ENCODE measurements at places on chromosomes 6 and 20.

- no peak for DNase-seq
These were observed 65.7 kb downstream of the LRRC1 start for GRCh38 chr6:53860511-53860910.

GRCh38 chr6:168417679-168418557 lies 23.1 kb upstream of the SMOC2 start:
- DNase-seq: no peak

- DNase-seq: no peak
These were observed 77.7 kb downstream of the RIPOR3 start for GRCh38 chr20:50613438-50614169.

DNA sequence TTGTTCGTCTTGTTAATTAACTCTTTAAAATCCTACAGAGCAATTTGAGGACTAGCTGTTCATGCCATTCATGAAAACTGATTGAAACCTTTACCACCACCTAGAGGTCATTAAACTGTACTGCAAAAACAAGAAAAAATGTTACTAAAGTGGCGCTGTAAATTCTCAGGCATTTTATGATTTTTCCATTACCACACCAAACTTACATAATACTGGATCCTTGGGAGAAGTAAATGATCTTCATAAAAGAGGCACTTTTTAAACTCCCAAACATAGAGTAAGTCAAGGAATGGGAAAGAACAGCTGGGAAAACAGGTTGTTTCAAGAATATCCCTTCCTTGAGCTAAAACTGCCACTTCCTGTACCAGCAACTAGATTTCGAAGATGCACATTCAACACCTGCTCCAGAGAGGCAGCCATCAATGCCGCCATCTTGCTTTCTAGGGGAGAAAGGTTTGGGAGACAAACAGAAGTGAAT lies 54.3 kb downstream of the MYLIP start:
- peak; percentile 27 for DNase-seq

DNA sequence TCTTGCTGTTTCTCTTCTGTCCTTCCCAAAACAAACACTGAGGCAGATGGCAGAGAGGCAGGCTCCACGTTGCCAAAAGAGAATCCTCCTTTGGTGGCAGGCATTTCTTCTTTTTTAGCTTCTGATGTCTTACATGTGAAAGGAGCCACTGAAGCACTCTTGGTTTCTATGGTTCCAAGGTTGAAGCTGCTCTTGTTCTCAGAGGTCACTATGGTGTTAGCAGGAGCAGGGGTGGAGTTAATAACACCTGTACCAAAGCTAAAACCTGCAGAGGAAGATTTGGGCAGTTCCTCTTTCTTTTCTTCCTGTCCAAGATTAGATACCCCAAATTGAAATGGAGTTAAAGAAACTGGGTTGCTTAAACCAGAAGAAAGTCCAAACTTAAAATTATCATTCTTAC lies 28.8 kb downstream of the FAM8A1 start:
- DNase-seq: no peak

All from A172 (cell line).